Activated naive CD8-positive, alpha-beta T cell treated with anti-CD3 and anti-CD28 coated beads, Interleukin-2, amount 50 U/mL, for 16 hours (primary cell): ENCODE measurements at places on chromosomes 16 and 17.

GRCh38 chr17:31415640-31416502, 24.4 kb downstream of the RAB11FIP4 start:
- no peak for DNase-seq

DNA sequence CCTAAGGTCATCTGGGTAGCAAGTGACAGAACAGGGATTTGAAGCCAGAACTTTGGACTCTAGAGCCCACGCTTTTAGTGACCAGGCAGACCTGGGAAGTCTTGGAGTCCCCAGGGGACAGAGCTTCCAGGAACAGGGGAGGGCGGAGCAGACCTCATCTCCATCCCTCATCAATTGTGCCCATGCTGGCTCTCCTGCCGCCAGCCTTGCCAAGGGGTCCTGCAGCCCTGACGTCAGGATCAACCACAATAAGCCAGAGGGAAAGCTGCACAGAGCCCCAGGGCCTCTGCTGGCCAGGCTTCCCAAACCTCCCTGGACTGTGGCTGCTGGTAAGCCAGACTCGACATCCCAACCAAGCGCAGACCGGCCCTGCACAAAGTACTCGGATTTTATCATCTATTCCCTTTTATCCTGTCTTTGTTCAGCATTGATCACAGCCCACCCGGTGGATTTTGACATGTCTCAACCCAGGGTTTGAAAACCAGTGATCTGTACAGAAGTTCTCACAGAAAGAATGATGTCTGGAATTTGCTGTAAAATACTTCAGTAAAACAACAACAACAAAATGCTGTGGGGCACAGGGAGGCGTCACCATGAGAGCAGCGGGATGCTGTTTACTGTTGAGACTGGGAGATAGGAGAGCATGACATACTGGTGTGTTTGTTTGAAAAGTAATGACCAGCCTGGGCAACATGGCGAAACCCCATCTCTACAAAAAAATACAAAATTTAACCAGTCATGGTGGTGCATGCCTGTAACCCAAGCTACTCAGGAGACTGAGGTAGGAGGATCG, 11.8 kb downstream of the C16orf74 start:
- no peak for DNase-seq

DNA sequence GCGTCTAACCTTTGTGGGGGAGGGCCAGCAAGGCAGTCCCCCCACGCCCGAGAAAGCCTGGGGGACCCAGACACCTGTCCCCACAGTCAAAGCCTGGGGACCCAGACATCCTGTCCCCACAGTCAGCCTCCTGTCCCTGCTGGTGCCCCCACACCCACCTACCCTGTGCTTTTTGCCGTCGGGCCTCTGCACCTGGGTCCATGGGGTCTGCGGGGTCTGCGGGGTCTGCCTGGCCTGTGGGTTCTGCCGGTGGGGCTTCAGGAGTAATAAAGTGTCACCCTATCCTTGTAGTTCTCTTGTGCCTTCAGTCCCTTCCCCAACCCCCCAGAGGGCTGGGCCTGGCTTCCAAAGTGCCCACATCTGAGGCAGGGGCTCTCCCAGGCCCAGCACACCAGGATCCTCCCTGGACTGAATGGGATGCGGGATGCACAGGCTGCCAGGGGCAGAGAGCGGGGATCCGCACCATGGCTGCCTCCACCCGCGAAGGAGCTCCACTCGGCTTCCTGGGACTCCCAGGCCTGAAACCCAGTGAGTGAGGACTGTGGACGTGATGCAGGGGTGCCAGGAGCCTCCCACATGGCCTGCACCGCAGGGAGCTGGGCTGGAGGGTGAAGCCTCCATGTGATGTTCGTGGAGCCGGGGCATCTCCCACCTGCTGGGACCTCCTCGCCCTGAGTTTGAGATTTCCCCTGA, 16.3 kb upstream of the DPEP1 start:
- no peak for DNase-seq

DNA sequence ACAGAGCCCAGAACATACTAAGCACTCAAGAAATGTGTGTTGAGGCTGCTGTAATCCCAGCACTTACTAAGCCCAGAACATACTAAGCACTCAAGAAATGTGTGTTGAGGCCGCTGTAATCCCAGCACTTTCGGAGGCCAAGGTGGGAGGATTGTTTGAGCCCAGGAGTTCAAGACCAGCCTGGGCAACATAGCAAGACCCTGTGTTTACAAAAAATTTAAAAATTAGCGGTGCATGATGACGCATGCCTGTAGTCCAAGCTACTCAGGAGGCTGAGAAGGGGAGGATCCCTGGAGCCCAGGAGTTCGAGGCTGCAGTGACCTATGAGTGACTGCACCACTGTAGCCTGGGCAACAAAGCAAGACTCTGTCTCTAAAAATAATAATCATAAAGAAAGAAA, 6.7 kb upstream of the ZDHHC1 start:
- no peak for DNase-seq

DNA sequence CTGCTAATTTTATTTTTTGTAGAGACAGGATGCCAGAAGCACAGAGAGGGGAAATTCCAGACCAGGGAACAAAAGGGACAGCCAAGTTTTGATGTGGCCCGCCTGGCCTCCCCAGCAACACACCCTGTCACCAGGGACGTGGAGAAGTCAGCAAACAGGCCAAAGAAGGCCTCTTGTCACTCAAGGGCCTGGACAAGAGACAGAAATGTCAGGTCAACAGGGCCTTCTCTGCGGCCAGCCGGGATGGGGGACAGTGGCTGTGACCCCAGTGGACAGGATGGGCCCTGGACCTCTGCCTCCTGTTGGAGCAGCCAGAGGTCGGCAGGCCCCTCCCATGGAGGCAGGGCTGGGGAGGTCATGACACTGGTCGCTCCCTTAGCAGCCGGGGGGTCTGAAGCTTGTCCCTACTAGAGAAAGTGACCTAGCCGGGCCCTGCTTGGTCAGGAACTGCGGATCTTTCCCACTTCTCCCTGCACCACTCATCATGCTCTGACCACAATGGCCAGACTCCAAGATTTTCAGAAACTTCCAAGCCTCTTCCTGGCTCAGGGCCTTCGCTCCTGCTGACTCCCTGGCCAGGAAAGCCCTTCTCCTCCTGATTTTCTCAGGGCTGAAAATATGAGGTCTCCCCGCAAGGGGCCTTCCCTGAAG, 9.2 kb upstream of the TVP23A start:
- DNase-seq: no peak

GRCh38 chr16:66291833-66292232, 74.7 kb upstream of the CDH5 start:
- no peak for DNase-seq

- DNase-seq: no peak
Observed at GRCh38 chr16:22813948-22814710, at the start of gene HS3ST2. Gene HS3ST2, plus strand, starts transcription at chr16:22814162. Its CDS starts 449 bp downstream, at chr16:22814611.

DNA sequence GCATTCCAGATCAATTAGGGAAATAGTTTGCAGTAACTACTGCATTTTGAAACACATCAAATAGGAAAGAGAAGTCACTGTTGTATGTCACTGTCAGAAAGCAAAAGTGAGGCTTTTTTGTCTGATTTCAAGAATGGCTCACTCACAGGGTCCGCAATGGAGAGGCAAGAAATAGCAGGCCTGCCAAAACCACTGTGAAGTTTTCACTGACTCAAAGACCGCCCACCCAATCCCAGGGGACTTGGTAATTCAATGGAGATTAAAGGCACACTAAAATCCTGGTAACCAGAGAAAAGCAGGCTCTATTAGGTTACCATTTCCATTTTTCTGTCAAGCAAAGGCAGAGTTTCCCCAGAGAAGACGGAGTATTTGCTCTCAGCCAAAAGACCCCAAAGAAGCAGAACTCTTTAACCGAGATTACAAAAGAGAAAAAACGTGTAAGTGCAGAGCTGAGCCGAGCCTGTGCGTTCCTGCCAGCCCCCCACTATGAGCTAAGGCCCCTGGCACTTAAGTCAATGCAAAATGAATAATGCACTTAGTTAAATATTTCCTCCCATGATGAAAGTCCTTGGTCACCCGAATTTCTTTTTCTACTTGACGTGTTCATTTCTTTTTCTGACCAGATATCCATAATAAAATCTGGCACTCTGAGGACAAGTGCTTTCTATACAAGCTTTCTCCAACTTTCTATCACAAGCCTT, 57.0 kb downstream of the FOXL1 start:
- no peak for DNase-seq

GRCh38 chr17:16971458-16972338, at the start of gene TNFRSF13B:
Gene TNFRSF13B, minus strand, starts transcription at chr17:16972118. Its CDS starts 43 bp downstream, at chr17:16972075.
- no peak for DNase-seq
